ENCODE measurements at places on chromosomes 6 and 20.

DNA sequence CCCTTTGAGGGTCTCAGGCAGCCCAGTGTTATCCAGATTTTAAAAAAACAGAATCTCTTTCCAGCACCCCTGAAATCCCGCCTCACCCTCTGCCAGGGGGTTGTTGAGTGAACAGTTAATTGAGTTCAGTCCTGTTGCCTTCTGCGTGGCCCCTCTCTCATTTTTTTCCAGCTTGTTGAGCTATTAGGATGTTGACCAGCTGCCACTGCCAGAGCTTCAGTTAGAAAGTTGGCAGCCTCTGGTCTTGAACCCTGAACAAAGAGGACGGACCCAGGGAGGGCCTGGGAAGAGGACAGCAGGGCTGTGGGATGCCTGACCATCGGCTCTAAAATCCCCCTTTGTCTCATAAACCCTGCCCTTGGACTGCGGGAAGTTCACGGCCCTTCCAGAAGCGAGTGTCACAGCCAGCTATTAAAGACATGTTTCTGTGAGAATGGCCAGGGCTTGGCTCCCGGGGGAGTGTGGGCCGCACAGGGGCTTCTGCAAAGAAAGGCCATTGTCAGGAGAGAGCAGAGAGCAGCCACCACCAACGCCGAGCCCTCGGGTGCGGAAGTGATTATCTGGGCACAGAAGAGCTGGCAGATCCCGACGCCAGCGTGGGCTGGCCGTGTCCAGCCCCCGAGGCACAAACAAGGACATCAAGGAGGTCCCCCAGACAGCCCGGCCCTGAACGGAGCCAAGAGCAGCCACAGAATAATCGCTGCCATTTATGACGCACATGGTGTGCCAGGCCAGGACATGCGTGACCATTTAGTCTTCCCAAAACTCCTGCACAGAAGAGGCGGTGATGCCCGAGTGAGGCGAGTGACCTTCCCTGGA, 189.0 kb downstream of the ANKRD60 start:
- peak; percentile 73 for DNase-seq

GRCh38 chr6:89986650-89987074, 92.4 kb downstream of the GJA10 start:
- no peak for DNase-seq

- no peak for DNase-seq
Observed at GRCh38 chr6:13371421-13372072, 43.2 kb upstream of the TBC1D7 start.

DNA sequence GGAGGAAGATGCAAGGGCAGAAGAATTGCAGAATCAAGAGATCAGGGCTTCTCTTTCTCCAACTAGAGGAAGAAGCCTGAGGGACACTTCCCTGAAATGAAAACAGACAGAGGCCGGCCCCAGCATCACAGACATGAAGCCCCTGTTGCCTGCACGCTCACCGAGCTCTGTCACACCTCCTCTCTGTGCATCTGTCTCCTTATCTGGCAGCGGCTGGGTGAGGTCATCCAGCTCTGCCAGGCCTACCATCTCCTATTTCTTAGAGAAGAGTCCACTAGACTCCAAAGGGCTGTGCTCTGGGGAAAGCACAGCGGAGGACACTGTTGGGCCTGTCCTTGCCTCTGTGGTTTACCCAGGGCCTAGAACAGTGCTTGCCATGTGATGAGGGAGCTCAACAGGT, 71.9 kb upstream of the MLN start:
- no peak for DNase-seq

GRCh38 chr6:134307870-134308269, 10.0 kb downstream of the SGK1 start:
- DNase-seq: no peak

GRCh38 chr6:136251394-136251793, 1.3 kb upstream of the MTFR2 start:
- no peak for DNase-seq

GRCh38 chr20:31720486-31721407, 1.9 kb downstream of the BCL2L1 start:
- no peak for DNase-seq

GRCh38 chr6:109800771-109801170, 109.7 kb downstream of the FIG4 start:
- DNase-seq: no peak

DNA sequence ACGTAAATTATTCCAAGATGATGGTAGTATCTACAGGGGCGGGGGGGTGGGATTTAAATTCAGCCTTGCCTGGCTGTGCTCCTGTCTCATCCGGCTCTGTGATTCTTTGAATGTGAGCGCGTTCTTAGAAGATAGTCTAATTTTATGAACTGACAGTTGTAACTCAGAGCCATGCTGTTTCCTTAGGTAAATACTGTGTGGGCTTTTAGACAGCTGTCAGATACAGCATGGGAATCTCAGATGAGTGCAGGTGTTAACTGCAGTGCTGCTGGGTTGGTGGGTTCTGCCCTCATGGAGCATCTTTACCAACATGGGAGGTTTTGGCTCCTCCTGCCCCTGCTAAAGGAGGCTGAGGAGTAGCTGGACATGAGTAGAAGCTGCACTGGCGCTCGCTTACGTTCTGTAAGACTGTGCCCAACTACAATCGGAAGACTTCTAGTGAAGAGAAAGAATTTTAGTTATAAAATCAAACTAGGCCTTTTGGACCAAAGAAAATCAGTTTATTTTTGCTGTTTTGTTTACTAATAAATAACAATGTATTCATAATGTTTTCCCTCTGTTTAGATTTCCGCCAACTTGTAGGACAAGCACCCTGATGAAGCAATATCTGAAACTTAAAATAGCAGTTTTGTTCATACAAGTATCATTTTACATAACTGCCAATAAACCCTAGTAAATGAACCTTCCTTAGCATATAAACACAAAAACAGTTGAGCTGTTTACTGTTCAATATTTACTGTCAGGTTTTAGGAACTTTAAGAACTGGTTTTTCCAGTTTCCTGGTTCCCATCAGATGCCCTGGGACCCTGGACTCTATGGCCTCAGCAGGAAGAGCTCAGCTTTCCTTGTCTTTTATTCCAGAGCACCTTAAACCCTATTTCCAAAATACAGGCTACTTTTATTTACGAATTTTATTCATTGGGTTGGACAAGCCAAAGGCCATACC, 66.1 kb downstream of the FAM120B start:
- DNase-seq: no peak

DNA sequence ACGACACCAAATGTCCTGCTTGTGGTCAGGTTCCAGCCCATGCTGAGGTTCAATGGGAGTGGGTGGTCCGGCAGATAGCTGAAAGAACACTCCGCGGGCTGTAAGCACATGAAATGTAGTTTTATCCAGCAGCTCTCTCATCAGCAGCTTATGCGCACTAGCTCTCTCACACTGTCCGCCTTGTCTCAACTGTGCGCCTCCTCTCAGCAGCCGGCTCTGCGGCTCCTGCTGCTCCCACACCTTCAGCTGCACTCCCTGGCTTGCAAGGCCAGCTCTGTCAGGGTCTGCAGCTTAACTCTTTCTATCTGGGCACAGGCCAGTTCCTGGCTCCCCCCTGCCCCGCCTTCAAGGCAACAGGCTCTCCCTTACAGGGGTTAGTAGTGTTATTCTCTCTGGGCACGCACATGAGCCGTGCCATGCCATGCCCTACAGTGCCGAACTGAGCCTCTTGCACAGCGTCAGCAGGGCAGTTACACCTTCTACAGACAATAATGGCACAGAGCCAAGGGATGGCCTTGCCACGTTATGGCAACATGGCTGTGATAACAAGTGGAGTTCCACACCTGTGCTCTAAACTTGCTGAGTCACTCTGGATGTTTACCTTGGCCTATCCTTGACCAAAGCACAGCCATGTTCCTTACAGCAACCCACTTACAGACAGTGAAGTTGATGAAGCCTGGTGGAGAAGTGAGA, 84.0 kb upstream of the LRFN2 start:
- no peak for DNase-seq

DNA sequence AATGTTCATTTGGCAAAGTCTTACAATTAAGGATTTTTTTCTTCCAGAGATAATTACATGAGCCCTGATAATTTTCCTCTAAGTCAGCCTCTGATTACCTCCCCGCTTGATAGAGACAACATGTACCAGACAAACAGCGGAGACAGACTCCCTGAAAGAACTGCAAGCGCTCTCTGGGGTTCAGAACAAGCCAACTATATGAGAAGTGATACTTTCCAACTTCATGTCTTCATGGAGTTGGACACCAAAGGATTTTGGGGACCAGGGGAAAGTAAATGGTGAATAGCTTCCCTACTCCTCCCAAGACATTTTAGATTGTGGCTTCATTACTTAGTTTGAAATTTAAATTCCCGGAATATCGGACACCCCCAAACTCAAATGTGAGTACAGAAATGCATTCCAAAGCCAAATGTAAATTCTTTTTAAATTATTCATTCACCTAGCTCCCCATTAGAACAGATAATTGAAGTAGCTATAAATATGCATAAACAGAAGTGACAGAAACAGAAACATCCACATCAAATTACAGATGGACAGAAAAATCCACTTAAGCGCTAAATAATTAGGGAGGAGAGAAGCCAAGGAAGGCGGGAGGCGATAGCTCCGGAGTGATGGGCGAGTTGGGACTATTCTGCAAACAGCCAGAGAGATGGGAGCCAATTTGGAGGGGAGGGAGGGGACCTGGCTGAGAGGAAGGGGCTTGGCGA, 129.7 kb upstream of the AKAP12 start:
- DNase-seq: no peak

DNA sequence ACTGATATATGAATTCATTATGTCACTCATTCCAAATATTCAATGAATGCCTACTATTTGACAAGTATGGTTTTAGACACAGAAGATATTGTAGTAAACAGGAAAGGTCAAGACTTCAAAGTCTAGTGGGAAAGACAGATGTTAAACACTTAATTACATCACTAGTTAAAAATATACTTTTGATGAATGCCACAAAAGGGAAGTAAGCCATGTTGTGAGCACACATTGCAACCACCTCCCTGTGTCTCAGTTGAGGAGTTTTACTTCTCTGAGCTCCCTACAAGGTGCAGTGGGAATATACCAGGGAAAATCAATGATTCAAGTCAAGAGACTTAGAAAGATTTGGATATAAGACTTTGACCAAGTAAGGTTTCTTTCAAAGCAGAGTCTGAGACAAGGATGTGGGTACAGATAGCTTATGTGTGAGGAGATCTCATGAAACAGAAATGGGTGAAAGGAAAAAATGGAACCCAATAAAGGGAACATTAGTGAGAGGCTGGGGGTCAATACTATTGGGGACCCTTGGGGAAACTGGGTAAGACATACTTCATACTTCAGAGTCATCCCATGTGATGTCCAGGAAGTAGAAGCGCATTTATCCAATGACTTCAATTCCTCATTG, 503.7 kb downstream of the KIF16B start:
- DNase-seq: no peak

GRCh38 chr6:105109955-105110895, 69.6 kb downstream of the POPDC3 start:
- no peak for DNase-seq

- no peak for DNase-seq
Observed at GRCh38 chr6:29656798-29657197, at the start of gene MOG. Gene MOG, plus strand, starts transcription at chr6:29657092. Its CDS starts 118 bp downstream, at chr6:29657210.

DNA sequence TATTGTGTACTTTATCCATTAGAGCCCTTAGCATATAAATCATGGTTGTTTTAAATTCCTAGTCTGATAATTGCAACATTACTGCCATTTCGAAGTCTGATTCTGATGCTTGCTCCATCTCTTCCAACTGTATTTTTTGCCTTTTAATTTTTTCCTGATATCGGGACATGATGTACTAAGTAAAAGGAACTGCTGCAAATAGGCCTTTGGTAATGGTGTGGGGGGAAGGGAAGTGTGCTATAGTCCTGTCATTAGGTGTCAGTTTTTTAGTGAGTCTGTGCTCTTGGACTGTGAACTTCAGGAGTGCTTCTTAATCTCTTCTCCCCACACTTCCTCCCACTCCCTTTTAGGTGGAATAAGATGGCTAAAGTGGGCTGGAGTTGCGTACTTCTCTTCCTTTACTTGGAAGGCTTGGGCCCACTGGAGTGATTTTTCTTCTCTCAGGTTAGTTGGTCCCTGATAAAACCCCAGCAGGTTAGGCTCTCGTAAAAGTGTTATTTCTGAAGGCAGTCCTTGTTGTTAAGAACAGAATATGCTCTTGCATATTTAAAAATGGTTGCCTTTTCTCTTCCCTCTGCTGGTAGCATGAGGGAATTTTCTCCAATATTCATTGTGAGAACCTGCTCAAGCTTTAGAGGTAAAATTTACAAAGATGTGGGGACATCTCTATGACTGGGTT, 18.1 kb downstream of the STXBP5 start:
- no peak for DNase-seq

DNA sequence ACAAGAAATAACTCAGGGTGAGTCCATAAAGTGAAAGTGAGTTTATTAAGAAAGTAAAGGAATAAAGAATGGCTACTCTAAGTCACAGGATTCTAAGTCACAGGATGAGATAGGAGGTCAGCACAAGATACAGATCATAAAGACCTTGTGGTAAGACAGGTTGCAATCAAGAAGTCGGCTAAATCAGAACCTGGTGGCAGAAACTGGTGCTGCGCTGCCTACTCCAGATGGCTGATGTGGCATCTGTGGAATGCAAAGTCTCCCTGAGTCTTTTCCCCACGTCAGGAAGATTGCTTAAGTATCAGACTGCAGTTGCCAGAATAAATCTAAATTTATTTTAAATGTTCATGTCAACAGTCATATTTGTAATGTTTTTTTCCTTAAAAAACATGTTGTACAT, 10.7 kb upstream of the KCNK15 start:
- DNase-seq: no peak

- no peak for DNase-seq
Observed at GRCh38 chr6:140653506-140653905, 1279.1 kb upstream of the CITED2 start.

- DNase-seq: no peak
Observed at GRCh38 chr6:148693882-148694484, 52.8 kb upstream of the UST start.

- DNase-seq: no peak
Observed at GRCh38 chr20:45346291-45346718, 1.9 kb downstream of the SDC4 start.

GRCh38 chr6:16061818-16062217, 67.1 kb upstream of the MYLIP start:
- no peak for DNase-seq

- DNase-seq: peak; percentile 63
Observed at GRCh38 chr6:160427312-160428068, 79.3 kb downstream of the SLC22A3 start.

DNA sequence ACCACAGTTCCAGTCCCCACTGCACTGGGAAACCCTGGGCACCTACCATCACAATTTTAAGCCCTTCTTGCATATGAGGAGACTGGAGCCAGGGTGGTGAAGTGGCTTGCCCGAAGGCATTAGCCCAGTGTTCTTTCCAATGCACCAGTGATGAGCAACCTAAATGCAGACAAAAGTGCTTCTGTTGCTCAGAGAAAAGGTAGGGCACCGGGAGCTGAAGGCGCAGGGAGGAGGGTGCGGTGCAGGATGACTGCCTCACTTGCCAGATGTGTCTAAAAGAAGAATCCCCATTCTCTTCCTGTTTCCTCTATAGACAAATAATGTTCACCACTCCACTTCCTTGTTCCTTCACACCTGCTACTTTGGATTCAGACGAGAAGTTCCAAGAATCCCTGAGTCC, 86.5 kb downstream of the QRSL1 start:
- DNase-seq: no peak

- no peak for DNase-seq
Observed at GRCh38 chr6:87436435-87436834, 28.7 kb downstream of the CFAP206 start.

GRCh38 chr6:170357812-170358211, 51.3 kb downstream of the FAM120B start:
- DNase-seq: no peak
